ENCODE measurements at places on chromosomes 2 and 18.

- DNase-seq, result no peak
Observed at GRCh38 chr2:240916571-240917008, 10.5 kb downstream of the CROCC2 start.

DNA sequence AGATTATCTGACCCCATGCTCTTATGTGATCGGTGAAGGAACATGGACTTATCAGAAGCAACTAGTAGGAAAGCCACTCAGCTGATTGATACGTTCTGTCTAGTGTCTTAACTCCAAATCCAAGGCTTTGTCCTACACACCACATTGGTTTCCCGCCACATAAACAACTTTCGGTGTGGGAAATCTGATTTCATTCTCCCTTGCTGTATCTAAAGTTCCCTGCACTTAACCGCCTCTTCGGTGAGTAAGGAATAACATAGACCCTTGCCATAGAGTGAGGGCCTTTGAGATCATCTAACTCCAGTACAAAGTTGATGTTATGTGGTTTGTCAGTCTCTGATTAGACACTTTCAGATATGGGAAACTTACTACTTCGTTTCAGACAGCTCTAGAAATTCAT, 538.2 kb upstream of the TNP1 start:
- DNase-seq, result no peak

- no peak for DNase-seq
Observed at GRCh38 chr2:5798084-5798483, 105.9 kb downstream of the SOX11 start.

DNA sequence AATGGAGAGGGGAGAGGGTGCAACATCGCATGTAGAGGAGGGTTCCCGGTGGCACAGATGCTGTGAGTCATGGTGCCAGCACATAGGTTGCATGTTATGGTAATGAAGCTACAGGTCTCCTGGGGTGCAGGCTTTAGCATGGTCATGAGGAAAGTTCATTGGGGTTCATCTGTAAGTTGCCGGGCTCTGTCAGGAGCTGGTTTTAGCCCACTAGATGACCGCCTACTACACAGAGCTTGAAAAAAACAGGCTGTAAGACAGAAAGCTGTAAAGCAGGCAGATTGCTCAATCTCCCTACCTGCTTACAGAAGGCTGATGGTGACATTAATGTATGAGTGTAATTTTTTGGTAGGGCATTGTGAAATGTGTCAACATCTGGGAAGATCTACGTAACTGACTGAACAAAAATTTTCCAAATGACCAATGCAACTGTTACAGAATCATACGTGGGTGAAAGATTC, 23.9 kb downstream of the DYSF start:
- no peak for DNase-seq

GRCh38 chr2:30775833-30776232, 31.4 kb downstream of the CAPN13 start:
- no peak for DNase-seq

- DNase-seq, result no peak
Observed at GRCh38 chr2:187876554-187876953, 322.3 kb upstream of the TFPI start.

GRCh38 chr2:40324656-40325055, 127.2 kb downstream of the SLC8A1 start:
- DNase-seq, result no peak

DNA sequence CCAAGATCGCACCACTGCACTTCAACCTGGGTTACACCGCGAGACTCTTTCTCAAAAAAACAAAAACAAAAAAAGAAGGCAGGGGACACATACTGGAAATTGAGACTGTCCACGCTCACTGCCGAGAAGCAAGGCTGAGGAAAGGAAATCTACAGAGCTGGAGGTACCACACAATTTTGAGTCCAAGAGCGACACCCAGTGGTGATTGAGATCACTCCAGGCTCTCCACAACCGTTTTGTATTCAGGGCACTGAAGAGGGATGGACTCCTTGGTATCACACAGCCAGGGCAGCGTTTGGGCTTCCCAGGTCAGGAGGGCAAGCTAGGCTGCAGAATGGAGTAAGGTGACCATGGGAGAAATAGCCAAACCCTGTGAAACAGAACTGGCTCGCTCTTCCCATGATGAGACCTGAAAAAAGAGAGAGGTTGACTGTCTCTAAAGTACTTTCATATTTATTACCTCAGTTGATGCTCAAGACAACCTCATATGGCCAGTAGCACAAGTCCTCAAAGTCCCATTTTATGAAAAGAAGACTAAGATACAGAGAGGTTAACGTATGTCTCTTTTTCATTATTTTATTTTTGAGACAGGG, 74.5 kb upstream of the YPEL5 start:
- peak; percentile 40 for DNase-seq

- peak; percentile 38 for DNase-seq
Observed at GRCh38 chr2:223797811-223798721, 39.3 kb downstream of the AP1S3 start.

GRCh38 chr18:9419956-9420631, 55.2 kb upstream of the RALBP1 start:
- DNase-seq, result no peak

DNA sequence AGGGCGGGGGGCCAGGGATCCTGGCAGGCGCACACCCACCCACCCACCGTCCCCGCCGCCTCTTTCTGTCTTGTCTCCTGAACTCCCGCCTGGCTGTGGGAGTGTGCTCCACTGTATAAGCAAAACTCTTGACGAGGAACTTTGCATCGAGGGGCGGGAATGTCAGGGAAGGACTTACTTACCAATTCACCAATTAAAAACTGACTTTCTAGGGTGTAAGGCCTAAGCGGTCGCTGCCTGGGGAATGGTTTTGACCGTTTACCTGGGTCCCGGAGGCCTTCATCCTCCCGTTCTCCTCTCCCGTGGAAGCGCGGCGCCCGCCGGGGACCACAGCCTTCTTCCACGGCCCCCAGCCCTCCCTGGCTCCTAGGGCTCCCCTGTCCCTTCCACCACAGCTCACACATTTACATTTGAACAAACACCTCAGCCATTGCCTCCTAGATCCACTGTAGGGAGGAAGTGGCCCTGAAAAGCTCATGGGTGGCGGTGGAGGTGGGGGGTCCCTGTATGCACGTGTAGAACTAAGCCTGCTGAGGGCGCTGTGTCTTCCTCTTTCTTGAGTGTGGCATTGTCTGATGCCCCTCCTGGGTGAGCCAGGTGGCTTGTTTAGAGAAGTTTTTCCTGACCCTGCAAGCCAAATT, 8.9 kb downstream of the ASIC4 start:
- no peak for DNase-seq

DNA sequence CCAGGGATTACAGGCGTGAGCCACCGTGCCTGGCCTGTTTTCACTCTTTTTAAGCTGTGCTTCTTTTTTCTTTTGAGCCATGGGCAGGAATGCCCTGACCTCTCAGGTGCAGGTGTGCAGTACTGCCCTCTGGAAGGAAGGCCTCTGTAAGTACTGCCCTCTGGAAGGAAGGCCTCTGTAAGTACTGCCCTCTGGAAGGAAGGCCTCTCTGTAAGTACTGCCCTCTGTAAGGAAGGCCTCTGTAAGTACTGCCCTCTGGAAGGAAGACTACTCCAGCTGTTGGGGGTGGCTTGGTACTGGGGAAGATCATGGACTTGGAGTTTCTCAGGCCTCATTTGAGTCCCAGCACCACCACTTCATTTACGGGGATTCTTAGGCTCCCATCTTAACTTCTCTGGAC, 248.5 kb upstream of the ID2 start:
- DNase-seq, result no peak

DNA sequence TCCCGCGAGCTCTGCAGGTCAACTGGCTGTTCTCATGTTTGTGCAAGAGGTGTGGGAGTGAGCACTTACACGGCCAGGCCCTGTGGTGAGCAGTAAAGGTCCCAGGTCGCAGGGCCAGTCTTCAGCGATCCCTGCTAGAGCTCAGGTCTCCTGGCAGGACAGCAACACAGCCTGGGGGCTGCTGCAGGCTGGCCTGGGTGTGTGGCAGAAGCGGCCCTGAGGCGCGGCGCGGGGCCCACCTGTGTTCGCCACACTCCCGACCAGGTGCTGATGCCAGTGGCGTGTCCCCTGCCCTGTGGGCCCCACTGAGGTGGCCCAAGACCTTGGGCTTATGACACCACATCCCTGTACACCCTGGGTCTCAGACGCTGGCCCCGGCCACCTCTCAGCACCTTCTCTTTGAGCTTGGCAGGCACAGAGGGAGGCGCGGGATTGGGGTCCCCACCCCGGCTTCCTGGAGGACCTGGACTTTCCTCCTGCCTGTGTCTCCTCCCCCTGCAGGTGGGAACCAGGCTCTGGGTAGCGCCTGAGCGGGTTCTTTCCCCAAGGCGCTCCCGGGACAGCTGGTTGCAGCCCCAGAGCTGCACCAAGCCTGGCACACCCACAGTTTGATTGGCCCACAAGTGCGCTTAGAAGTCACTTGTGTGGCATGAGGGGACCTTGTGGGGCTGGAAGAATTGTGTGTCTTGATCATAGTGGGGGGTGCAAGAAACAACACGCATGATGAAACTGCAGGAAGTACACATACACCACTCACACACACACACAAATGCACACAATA, 59.2 kb downstream of the TWIST2 start:
- no peak for DNase-seq

- no peak for DNase-seq
Observed at GRCh38 chr2:179525340-179525739, 260.7 kb upstream of the SESTD1 start.

- DNase-seq, result no peak
Observed at GRCh38 chr2:240520130-240520973, 37.4 kb downstream of the ANKMY1 start.

GRCh38 chr18:8811115-8811514, 105.8 kb downstream of the MTCL1 start:
- DNase-seq, result no peak

- no peak for DNase-seq
Observed at GRCh38 chr2:119177838-119178190, 19.3 kb upstream of the C1QL2 start.

GRCh38 chr2:222943820-222944219, 83.0 kb downstream of the ACSL3 start:
- no peak for DNase-seq

GRCh38 chr2:44774826-44775492, 166.5 kb upstream of the SIX3 start:
- no peak for DNase-seq

- DNase-seq, result no peak
Observed at GRCh38 chr2:38592951-38593350, 9.8 kb downstream of the HNRNPLL start.

DNA sequence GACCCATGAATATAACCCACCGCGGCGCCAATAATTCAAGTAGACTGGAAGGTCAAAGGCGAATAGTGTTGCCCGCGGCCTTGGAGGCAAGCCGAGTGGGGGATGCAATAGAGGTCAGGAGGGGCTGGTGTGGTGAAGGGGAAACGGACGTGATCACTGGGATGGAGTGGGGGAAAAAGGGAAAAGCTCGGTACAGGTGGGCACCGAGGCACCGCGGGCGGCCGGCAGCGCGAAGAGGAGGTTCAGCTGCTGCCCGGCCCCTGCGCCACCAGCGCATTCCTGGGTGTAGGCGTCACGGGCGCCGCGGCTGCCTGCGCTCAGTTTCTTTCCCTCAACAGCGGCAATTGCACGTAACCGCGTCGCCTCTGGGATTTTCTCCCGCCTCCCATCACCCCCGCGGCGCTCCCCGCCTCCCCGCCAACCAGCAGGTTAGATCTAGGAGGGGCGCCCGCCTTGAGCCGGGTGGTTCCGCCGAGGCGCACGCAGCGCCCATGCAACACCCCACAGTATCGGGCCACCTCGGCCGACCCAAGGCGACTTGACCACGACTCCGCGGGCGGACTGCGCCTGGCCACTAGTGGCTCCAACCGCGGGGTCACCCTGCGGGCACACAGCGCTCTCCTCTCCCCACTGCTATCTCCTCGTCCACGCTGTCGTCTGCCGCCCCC, 1.5 kb downstream of the RND3 start:
- DNase-seq, result peak; percentile 14

- no peak for DNase-seq
Observed at GRCh38 chr2:193276560-193276959, 1081.8 kb upstream of the TMEFF2 start.

GRCh38 chr2:9114458-9114857, 92.2 kb upstream of the ASAP2 start:
- DNase-seq, result no peak

GRCh38 chr2:98935111-98935770, 784 bp downstream of the CRACDL start:
- DNase-seq, result no peak

DNA sequence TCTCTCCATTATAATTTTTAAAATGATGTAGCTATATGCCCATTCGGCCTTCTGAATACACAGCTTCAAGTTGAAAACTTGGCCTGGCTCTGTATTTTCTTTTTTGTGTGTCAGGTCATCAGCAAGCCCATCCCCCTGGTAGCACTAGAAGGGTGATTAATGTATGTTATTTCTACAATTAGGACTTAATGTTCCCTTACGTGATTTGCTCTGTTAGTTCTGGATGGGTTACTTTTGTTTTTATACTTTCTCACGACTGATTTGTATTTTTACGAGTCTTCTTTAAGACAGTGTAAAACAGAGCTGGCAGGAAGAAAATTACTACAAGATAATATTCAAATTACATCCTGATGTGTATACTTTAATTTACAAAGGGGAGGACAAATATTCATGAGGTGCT, 88.4 kb upstream of the RGPD4 start:
- no peak for DNase-seq

- no peak for DNase-seq
Observed at GRCh38 chr2:157122776-157123175, 134.7 kb upstream of the GALNT5 start.

- DNase-seq, result no peak
Observed at GRCh38 chr18:12518326-12518725, 110.6 kb downstream of the PRELID3A start.

- no peak for DNase-seq
Observed at GRCh38 chr18:13433685-13434084, 215.1 kb downstream of the LDLRAD4 start.

GRCh38 chr2:32904074-32904473, 42.7 kb upstream of the LTBP1 start:
- DNase-seq, result no peak

GRCh38 chr18:63160172-63160995, 159.2 kb downstream of the BCL2 start:
- DNase-seq, result no peak

DNA sequence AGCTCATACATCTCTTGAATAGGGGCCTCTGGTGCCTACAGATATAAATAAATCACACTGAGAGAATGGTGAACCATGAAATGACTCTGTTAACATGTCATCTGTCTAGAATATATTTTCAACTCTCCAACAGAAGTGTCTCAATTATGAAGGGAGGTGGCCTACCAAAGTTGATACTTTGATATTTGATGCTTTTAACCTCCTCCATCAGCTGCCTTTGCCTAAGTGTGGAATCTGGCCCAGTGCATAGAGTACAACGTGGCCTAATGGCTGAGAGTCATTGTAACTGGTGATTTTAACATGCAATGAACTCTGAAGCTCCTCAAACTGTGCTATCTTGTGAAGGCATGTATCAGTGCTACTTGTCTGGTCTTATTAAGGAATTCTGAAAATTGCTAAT, 93.4 kb downstream of the MYO3B start:
- no peak for DNase-seq

Measured in GM12891 (cell line).